ENCODE measurements at places on chromosomes 1 and 21.

GRCh38 chr1:207088701-207089626, at the start of gene C4BPB:
TSS of gene C4BPB (plus strand) at chr1:207088860. CDS start at chr1:207089532, 672 bp downstream.
- no peak for DNase-seq

GRCh38 chr1:56578963-56579875, at the start of gene PLPP3:
TSS of gene PLPP3 (minus strand) at chr1:56579563. CDS start at chr1:56579016, 547 bp downstream.
- peak; percentile 8 for DNase-seq

DNA sequence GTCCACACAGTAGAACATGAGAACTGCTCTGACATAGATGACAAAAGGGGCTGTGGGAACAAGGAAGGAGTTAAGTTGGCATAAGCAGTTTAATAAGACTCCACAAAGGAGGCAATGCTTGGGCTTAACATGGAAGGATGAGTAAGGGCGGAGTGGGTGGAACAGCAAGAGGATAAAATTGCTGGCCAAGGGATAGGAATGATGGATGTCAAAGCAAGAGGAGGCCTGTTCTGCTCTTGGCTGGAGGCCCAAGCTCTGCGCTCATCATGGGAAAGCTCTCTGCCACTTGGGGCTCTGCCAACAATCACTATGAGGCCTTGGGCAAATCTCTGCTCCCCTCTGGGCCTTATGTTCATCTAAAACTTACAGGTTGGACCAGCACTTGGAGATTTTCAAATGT, 98.3 kb upstream of the CAMK1G start:
- DNase-seq, result no peak

GRCh38 chr21:8991968-8992621, 1529.3 kb upstream of the TPTE start:
- DNase-seq, result no peak

GRCh38 chr1:38565020-38565491, 294.5 kb downstream of the RRAGC start:
- no peak for DNase-seq

DNA sequence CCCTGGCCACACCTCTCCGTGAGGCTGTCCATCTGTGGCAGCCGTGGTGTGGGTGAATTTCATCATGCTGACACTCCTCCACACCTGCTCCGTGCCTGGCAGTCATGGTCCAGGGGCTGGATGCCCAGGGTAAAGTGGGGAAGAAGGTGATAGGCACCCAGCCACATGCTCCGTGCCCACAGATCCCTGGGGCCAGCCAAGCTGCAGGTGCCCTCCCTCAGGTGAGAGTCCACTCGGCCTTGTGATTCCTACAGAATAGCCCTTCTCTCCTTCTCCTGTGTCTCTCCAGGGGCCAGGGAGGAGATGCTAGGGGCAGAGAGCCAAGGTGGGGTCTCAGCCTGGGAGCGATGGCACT, 16.8 kb upstream of the POFUT2 start:
- no peak for DNase-seq

- DNase-seq, result no peak
Observed at GRCh38 chr1:2466270-2466665, 9.8 kb upstream of the PLCH2 start.

- DNase-seq, result no peak
Observed at GRCh38 chr1:27542463-27543273, 52.7 kb upstream of the WASF2 start.

DNA sequence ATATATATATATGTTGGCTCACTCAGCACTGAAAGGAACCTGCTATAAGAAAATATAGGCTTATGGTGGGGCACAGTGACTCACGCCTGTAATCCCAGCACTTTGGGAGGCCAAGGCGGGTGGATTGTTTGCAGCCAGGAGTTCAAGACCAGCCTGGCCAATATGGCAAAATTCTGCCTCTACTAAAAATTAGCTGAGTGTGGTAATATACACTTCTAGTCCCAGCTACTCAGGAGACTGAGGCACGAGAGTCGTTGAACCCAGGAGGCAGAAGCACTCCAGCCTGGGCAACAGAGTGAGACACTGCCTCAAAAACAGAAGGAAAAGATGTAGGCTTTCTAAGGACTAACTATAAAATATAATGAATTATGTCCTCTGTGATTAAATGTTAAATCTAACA, 14.6 kb upstream of the MUTYH start:
- DNase-seq, result no peak

GRCh38 chr1:199010492-199010891, 371.7 kb downstream of the PTPRC start:
- DNase-seq, result no peak

DNA sequence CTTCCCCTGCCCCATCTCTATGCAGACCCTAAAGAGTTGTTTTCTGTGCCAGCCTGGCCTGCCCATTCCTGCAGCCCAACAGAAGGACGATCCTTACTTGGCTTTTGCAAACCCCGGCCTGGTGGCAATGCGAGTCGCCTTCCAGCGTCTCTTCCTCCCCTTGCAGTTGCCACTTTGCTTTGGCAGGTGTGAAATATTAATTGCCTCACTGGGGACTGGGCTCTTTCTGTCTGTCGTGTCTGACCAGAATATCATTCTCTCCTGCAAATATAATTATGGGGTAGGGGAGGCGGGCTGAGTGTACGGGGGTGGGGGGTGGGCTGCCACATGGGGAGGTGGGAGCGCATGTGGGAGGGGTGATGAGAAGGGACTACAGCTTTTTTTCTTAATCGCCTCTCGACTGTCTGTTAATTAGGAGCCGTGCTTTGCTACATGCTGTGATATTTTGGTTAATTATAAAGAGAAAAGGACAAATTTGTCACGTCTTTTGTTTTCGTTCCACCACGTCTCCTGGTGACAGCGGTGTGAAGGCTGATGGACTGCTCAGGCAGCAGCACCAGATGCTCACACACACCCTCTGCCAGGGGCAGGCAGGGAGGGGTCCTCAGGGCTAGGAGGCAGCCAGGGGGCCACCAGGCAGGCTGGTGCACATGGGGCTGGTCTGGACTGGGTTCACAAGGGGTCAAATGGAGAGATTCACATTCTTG, 80.1 kb upstream of the CD34 start:
- DNase-seq, result no peak

GRCh38 chr21:33036430-33037162, 10.9 kb downstream of the OLIG2 start:
- no peak for DNase-seq

GRCh38 chr1:20052386-20052785, 17.6 kb upstream of the PLA2G5 start:
- DNase-seq, result no peak

DNA sequence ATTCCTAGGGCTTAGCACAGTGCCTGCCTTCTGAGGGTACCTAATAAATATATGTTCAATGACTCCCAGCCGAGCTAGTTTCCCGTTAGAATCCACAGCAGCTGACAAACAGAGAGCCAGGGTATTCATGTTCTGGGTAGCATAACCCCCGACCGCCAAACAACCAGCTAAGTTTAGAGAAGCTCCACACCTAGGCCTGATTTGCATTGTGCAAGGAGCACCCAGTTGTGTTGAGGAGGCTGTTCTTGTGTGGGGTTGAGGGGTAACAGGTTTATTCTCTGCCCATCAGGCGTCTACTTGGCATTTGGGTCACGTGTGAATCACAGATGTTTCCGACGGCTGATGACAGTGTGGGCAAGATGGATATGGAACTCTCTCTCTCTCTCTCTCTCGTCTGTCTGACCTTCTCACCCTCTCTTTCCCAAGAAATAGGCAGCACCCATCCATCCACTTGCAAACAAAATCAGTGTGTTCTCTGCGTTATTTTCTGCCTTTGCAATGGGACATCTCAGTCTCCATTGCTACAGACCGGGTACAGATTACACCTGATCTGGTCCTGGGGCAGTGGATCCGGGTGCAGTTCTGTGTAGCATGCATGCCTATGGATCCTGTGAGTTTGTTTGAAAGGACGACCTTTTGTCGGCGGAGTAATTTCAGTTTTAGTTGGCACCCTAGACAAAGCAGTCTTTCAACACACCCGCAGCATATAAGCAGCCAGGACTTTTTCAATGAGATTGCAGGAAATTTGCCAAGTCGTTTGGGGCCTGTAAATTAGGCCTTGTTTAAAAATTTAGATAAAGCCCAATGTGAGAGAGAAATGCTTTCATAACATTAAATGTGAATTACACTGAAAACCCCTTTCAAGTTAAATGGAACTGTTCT, 29.4 kb downstream of the KAZN start:
- DNase-seq, result no peak

DNA sequence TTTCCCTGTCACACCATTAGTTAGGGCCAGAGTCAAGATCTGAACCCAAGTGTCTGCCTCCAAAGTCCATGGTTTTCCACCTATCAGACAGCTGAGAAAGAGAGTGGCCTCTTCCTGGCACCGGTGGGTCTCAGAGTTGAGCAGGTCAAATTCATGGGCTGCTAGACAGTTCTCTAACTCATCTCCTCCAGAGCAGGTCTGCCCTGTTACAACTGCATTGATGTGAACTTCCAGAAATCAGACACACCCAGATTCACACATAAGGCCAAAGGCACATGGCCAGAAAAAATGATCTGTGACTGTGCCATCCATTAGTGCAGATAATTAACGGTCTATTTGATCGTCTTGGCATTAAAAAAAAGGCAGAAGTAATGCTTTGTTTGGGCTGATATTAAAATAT, 17.5 kb downstream of the SMIM12 start:
- DNase-seq, result no peak

GRCh38 chr1:4177425-4178150, 277.5 kb upstream of the C1orf174 start:
- no peak for DNase-seq

- no peak for DNase-seq
Observed at GRCh38 chr1:150887018-150887417, at the start of gene CTXND2. TSS of gene CTXND2 (plus strand) at chr1:150887136. CDS start at chr1:150912315, 25,179 bp downstream.

DNA sequence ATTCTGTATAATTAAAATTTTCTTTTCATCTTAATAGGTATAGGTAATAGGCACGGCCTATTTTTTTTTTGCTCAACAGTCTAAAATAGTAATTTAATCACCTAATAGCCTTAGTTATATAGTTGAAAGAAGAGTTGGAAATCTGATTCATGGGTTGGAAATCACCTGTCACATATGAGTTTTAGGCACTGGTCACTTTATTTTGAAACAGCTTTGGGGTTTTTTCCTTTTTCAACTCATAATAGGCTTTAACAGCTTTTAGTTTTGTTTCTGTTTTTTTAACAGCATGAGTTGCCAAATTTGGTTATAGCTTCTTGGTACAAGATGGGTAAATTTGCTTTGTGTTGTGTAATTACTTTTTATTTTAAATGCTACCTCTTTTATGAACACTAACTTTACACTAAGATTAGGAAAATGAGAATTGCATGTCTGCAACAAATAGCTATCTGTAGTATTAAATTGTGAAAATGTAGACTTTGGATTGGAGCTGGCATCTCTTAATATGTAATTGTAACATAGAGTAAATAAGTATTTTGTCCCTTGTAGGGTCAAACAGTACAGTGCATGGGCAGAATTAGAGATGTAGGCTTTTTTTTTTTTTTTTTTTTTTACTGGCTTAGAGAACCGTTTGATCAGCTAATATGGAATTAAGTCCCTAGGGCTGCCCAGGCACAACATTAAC, 109.8 kb downstream of the OSBPL9 start:
- DNase-seq, result no peak

DNA sequence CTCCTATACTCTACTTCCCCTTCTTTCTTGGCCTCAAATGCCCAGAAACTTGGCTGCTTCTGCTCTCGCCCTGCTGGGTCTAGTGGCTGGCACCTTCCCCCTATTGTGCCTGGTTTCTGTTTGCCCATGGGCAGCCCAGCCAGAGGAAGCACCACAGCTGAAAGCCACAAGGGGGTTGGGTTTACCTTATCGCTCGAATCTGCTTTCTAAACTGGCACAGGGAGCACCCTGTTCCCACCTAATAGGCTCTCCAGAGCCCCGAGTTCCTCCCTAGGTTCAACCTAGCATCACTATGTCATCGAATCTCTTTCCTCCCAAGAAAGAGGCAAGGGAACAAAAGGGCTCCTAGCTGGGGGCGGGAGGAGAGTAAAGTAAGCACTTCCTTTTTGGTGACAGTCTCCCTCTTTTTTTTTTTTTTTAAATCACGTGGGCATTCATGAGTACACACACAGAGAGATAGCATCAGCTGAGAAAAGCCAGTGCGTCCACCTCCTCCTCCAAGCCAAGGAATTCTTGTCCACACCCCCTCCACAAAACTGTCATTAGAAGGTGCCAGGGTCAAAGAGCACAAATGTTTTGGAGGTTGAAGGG, 72.8 kb downstream of the PLEKHA6 start:
- no peak for DNase-seq

- no peak for DNase-seq
Observed at GRCh38 chr1:101247404-101248287, 10.8 kb downstream of the S1PR1 start.

DNA sequence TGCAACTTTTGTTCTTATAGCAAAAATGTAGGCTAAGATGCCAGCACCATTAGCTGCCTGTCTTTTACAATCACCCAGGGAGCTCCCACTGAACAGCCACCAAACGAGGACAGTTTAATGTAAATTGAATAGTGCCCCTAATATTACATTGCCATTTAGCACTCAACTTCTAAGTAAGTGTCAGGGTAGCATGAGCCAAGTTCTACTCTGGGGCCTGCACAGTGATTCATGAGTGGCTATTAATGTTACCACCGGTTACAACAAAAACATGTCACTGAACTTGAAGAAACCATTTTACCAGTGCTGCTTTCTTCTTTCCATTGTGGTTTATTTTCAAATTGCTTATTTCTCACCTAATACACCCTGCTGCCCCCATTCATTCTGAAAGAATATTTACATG, 295.6 kb upstream of the RRP15 start:
- DNase-seq, result no peak

DNA sequence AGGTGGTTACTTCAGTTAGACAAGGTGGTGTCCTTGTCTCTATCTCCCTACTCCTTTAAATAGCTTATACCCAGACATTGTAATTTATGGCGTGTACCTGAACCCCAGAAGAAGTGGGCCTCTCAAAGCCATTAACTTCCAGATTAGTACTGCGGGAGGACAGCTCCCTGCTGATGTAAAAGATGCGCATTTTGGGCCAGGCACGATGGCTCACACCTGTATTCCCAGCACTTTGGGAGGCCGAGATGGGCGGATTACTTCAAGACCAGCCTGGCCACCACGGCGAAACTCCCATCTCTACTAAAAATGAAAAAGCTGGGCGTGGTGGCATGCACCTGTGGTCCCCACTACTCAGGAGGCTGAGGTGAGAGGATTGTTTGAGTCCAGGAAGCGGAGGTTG, 15.0 kb upstream of the PLEKHM2 start:
- DNase-seq, result no peak

GRCh38 chr1:36710951-36711350, 228.2 kb upstream of the CSF3R start:
- no peak for DNase-seq

DNA sequence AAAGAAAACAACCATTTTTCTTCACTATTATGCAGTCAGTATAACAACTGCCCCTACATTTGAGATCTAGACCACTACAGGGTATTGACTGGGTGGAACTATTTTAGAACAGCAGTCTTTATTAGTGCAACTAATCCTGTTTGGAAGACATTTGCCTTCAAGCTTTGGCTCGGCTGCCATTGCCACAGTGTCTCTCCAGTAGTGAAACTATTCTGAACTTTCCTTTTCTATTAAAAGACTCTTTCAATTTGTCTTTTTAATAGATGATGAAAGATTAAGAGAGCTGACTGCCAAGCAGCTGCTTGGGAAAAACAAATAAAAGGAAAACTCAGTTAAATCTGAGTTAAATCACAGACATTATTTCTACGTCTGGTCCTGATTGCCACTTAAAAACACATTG, 49.3 kb downstream of the LPGAT1 start:
- no peak for DNase-seq

Measured in esophagus squamous epithelium (tissue), 5 donors.